Fibroblast of lung (primary cell): ENCODE measurements at places on chromosomes 11 and 22. TPM values are rescaled to one million over a fixed set of nuclear protein-coding genes. Genes with fewer than 3 reads are reported as not detected.

- H3K36me3 ChIP-seq, result no peaks in the 10 kb centered on the region
- H3K4me3 ChIP-seq, result no peak overlapping the region
- no peak for DNase-seq
- H3K27ac ChIP-seq, result no peak overlapping the region
Observed at GRCh38 chr11:69974528-69974927, 103.6 kb upstream of the ANO1 start.

- peak; percentile 13 for DNase-seq
- no peaks in the 10 kb centered on the region for H3K36me3 ChIP-seq
- H3K27ac ChIP-seq, result no peak overlapping the region
Observed at GRCh38 chr11:26901162-26901561, 92.8 kb upstream of the FIBIN start.

GRCh38 chr22:22959147-22959827 lies 71.7 kb downstream of the IGLL5 start:
- H3K4me1 ChIP-seq, result no peaks in the 10 kb centered on the region
- DNase-seq, result peak; percentile 55
- H3K36me3 ChIP-seq, result no peaks in the 10 kb centered on the region
- no peak overlapping the region for H3K27ac ChIP-seq
- H3K27me3 ChIP-seq, result peaks cover 5% of the 10 kb centered on the region

- H3K4me1 ChIP-seq, result peaks cover 8% of the 10 kb centered on the region
- no peak overlapping the region for H3K27ac ChIP-seq
- H3K4me3 ChIP-seq, result no peak overlapping the region
- no peaks in the 10 kb centered on the region for H3K27me3 ChIP-seq
Observed at GRCh38 chr11:108961095-108961494, 296.2 kb downstream of the DDX10 start.

DNA sequence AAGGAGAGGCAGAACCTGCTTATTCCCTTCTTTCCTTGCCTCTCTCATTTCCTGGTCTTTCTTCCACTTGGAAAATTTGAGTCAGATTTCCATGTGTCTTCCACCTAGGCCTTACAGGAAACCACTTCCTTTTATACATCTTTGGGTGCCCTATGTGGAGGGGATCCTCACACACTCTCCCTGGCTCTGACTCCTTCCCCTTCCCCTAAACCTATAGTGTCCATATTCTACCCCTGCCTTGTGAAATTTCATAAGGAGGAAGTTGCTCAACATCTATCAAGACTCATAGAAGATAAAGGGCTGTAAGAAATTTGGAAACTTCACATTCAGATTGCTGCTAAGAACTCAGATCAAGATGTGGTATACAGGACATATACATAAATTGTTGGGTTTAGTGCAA lies 20.4 kb downstream of the TUG1 start:
- no peak overlapping the region for H3K27ac ChIP-seq
- DNase-seq, result no peak
- no peaks in the 10 kb centered on the region for H3K27me3 ChIP-seq
- H3K4me3 ChIP-seq, result no peak overlapping the region

DNA sequence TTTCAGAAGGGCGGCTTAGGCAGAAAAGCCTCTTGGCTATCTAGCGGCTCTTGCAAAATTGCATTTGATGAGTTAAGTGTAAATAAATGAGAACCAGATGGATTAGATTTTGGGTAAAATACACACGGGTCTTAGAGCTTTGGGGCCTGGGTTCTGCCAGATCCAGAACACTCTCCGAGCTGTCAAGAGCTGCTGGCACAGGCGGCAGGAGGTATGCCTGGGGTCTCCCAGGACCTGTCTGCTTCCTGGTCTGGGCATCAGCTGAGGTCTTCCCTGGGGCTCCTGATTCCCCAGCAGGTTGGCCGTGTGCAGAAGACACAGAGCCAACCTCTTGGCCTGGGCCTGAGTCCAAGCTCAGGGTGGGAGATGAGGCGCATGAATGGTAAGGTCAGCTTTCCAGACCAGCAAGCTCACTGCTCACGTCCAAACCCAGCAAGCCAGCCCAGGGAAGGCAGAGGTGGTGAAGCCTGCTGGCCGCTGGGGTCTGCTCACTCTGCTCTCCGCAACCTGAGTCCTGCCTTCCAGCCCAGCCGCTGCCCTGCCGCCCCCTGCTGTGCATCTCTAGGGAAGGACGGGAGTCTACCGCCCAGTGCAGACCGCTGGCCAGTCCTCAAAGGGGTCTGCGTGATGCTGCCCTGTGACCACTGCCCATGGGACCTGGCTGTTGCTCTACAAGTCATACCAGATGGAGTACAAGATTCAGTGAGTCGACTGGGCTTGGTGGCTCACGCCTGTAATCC lies 44.9 kb downstream of the SCUBE1 start:
- peak; percentile 13 for DNase-seq
- no peaks in the 10 kb centered on the region for H3K4me1 ChIP-seq

- H3K4me3 ChIP-seq, result peak overlapping the region; percentile 94
- H3K27me3 ChIP-seq, result no peaks in the 10 kb centered on the region
- H3K4me1 ChIP-seq, result peaks cover 6% of the 10 kb centered on the region
- no peak overlapping the region for H3K27ac ChIP-seq
- no peak for DNase-seq
- H3K36me3 ChIP-seq, result peaks cover 3% of the 10 kb centered on the region
Observed at GRCh38 chr22:46761017-46761416, 1.4 kb upstream of the TBC1D22A start.

DNA sequence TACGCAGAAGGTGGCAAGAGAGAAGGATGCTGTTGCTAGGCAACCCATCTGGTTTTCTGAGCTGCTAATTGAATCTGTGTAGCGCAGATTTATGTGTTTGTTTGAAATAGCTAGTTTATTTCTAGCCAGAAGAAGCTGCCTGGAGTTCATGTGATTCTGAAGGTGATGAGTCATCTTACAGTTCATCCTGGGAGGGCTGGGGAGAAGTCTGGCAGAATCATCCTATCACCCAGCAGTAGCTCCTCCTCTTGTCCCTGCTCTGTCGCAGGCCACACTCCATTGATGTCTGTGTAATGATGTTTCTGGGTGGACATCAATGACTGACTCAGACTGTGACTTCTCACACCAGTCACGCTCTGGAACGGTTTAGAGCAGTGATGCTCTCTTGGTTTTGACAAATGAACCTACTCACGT lies 4.8 kb upstream of the FBXO7 start:
- H3K36me3 ChIP-seq, result no peaks in the 10 kb centered on the region
- H3K4me3 ChIP-seq, result no peak overlapping the region
- H3K27ac ChIP-seq, result no peak overlapping the region
- DNase-seq, result peak; percentile 63

DNA sequence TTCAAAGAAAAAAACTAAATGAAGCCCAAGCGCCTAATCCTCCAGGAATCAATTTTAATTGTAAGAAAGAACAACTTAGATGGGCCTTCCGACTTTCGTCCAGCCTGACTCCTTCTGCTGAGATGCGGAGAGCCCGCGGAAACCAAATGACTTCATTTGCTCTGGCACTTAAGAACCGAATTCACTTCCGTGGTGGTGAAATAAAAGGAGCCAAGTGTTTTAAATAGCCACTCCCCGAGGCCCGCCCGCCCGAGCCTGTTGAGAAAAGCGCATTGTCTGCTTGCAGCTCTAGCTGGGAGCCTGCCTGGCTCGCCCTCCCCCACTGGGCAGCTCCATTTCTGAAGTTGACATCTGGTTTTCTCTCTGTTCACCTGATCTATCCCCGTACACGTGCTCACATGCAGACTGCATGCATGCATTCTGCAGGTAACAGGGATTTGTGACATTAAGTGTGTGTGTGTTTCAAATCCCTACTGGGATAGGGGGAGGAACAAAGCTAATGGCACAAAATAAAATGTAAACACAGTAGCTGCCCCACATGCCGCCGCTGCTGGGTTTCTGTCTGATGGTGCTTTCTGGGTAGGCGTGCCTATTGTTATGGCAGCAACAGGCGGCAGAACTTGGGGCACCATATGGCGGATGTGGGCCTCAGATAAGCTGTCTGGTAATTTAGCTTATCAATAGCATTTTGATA lies 6.2 kb downstream of the TEAD1 start:
- peaks cover 4% of the 10 kb centered on the region for H3K36me3 ChIP-seq
- H3K4me3 ChIP-seq, result peak overlapping the region; percentile 27
- no peaks in the 10 kb centered on the region for H3K27me3 ChIP-seq
- H3K27ac ChIP-seq, result peak overlapping the region; percentile 62
- peaks cover 26% of the 10 kb centered on the region for H3K4me1 ChIP-seq
- peak; percentile 95 for DNase-seq

- DNase-seq, result no peak
- no peaks in the 10 kb centered on the region for H3K27me3 ChIP-seq
- H3K4me3 ChIP-seq, result no peak overlapping the region
Observed at GRCh38 chr11:61140416-61140815, 20.8 kb downstream of the VPS37C start.

DNA sequence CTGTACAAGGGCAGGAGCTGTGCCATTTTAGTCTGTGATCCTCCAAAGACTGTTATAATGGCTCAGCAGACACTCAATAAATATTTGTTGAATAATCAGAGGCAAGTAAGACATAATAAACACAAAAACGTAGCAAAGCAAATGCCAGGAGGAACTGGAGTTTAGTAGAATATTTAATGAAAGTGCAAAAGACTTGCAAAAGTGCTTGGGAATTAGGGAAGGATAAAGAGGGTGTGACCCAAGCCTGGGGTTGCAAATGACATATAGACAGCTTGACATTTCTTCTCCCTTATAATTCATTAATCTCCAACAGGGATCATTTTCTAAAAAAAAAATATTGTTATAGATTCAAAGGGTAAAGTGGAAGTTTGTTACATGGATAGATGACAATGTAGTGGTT lies 212.7 kb upstream of the PGR start:
- H3K27ac ChIP-seq, result no peak overlapping the region
- DNase-seq, result no peak
- H3K4me3 ChIP-seq, result no peak overlapping the region
- H3K27me3 ChIP-seq, result no peaks in the 10 kb centered on the region
- H3K36me3 ChIP-seq, result no peaks in the 10 kb centered on the region
- H3K4me1 ChIP-seq, result no peaks in the 10 kb centered on the region

GRCh38 chr11:93528252-93528651 lies 14.9 kb downstream of the SMCO4 start:
- H3K27me3 ChIP-seq, result no peaks in the 10 kb centered on the region
- no peak overlapping the region for H3K27ac ChIP-seq
- H3K36me3 ChIP-seq, result no peaks in the 10 kb centered on the region
- no peaks in the 10 kb centered on the region for H3K4me1 ChIP-seq
- no peak for DNase-seq

GRCh38 chr11:110908401-110909105 lies 196.3 kb upstream of the ARHGAP20 start:
- peak overlapping the region; percentile 79 for H3K27ac ChIP-seq
- peak; percentile 97 for DNase-seq
- H3K4me1 ChIP-seq, result peaks cover 12% of the 10 kb centered on the region
- H3K4me3 ChIP-seq, result no peak overlapping the region

DNA sequence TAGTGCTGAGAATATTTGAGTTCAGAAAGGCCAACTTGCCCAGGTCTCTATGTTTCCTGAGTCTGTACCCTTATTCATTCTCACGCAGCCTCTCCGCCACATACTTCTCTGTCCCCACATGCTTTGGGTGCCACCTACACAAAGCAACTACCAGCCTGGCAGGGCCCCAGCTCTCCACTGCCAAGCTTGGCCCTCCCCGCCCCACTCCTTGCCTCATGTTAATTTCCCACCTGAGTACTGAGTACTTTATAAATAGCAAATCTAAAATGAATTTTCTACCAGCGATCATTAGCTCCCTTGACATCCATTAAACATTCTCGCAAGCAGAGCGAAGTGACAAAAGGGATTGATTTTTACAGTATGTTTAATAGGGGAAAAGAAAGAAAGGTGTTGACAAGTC lies 20.8 kb downstream of the NTM start:
- H3K4me3 ChIP-seq, result no peak overlapping the region
- no peaks in the 10 kb centered on the region for H3K27me3 ChIP-seq
- H3K4me1 ChIP-seq, result no peaks in the 10 kb centered on the region
- no peaks in the 10 kb centered on the region for H3K36me3 ChIP-seq
- no peak overlapping the region for H3K27ac ChIP-seq
- DNase-seq, result no peak

- no peak overlapping the region for H3K4me3 ChIP-seq
- H3K27ac ChIP-seq, result no peak overlapping the region
- peaks cover 4% of the 10 kb centered on the region for H3K27me3 ChIP-seq
Observed at GRCh38 chr11:1829039-1829820, 5.6 kb upstream of the SYT8 start.

DNA sequence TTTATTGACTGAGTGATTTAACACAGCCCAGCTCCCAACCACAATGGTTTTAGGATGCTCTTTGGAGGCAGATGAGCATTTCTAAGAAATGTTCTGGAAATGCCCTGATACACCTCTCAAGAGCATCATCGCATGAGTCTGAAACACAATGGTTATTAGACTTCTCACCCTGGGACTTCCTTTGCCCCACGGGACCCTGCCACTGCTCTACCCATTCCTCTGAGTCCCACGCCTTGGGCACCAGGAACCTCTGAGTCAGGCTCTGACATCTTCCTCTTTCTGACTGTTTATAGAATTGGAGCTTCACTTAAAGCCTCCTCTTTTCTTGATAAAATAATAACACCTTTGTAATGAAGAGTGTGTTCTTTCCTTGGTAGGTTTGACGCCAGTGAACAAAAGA lies 85.6 kb upstream of the PARVA start:
- no peak overlapping the region for H3K27ac ChIP-seq
- no peaks in the 10 kb centered on the region for H3K27me3 ChIP-seq

- no peak overlapping the region for H3K4me3 ChIP-seq
- peaks cover 2% of the 10 kb centered on the region for H3K36me3 ChIP-seq
- DNase-seq, result no peak
- no peak overlapping the region for H3K27ac ChIP-seq
- H3K4me1 ChIP-seq, result no peaks in the 10 kb centered on the region
Observed at GRCh38 chr11:8747173-8747572, 64.6 kb downstream of the RPL27A start.

The GNAZ gene
- total RNA-seq, result 1.3 and 1.7 TPM in 2 replicates

The CD6 gene
- total RNA-seq, result not detected in 2 replicates

The C22orf31 gene
- 0.17 TPM in 1 of 2 replicates, not detected in the other for total RNA-seq

The LRRC32 gene
- 15.4 and 19.2 TPM in 2 replicates for total RNA-seq

The ANO5 gene
- 0.77 and 4.1 TPM in 2 replicates for total RNA-seq

The TRIM29 gene
- not detected in 2 replicates for total RNA-seq

The ANGPTL5 gene
- total RNA-seq, result 0.17 and 0.77 TPM in 2 replicates

The SNX32 gene
- 2.3 and 3.1 TPM in 2 replicates for total RNA-seq

The C22orf42 gene
- total RNA-seq, result not detected in 2 replicates
